ENCODE measurements at places on chromosomes 5 and 9.
A peak's percentile ranks its signal among the peaks of the same experiment; 100 is the strongest.

- peak; percentile 48 for DNase-seq
Measured at GRCh38 chr9:79264511-79265355, 307.0 kb upstream of the TLE4 start.

DNA sequence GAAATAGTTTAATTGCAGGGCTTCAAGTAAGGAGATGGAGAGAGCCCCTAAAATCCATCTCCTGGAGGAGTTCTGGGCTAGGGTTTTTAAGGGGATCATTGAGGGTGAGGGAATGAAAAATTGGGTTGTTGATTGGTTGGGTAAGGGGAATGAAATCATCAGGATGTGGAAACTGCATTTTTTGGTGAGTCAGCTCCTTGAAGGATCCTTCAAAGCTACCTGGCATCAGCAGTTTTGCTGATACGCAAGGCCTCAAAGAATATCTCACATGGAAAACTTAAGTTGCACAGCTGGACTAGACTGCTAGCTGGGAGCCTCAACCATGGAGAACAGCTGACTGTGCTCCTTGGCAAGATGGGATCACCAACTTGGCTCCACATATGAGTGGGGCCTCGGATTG lies 136.7 kb downstream of the FGF10 start:
- DNase-seq, result no peak

DNA sequence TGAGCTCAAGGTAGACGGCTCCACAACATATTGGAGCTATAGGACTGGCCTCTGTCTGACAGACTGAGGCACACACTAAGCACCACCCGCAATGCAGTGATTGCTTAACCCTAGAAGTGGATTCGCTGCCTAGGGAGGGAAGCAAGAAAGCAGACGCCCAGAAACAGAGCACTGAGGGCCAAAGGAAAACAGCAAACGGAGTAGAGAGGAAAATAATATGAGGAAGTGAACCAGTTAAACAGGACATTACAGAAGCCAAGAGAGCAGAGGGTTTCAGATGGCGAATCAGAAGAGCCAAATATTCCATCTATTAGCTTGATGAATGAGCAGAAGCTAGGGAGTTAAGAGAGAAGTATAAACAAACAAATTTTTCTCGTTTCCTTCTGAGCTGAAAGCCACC lies 139.2 kb upstream of the LHFPL2 start:
- DNase-seq, result no peak

GRCh38 chr9:109574061-109574882 lies 76.2 kb upstream of the PTPN3 start:
- DNase-seq, result peak; percentile 74

- peak; percentile 38 for DNase-seq
Measured at GRCh38 chr5:42951293-42951840, 88.8 kb downstream of the ANXA2R start.

GRCh38 chr9:111362526-111362925 lies 32.5 kb upstream of the OR2K2 start:
- DNase-seq, result no peak

- DNase-seq, result no peak
Measured at GRCh38 chr9:7287065-7287464, 512.5 kb downstream of the DMAC1 start.

DNA sequence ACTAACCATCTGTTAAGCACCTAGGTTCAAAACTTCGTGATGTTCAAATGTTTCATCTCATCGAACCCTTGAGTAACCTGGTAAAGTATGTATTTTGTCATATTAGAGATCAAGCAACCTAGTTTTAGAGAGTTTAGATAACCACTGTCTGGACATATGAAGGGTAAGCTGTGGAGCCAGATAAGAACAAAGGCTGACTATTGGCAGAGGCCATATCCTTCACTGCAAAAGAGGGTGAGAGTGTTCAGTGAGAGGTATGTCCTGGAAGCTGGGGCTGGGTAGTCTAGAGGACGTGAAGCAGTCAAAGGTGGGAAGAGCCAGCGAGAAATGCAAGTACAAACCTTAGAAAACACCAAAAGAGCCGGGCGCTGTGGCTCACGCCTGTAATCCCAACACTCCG lies 573.1 kb upstream of the KLF4 start:
- no peak for DNase-seq

DNA sequence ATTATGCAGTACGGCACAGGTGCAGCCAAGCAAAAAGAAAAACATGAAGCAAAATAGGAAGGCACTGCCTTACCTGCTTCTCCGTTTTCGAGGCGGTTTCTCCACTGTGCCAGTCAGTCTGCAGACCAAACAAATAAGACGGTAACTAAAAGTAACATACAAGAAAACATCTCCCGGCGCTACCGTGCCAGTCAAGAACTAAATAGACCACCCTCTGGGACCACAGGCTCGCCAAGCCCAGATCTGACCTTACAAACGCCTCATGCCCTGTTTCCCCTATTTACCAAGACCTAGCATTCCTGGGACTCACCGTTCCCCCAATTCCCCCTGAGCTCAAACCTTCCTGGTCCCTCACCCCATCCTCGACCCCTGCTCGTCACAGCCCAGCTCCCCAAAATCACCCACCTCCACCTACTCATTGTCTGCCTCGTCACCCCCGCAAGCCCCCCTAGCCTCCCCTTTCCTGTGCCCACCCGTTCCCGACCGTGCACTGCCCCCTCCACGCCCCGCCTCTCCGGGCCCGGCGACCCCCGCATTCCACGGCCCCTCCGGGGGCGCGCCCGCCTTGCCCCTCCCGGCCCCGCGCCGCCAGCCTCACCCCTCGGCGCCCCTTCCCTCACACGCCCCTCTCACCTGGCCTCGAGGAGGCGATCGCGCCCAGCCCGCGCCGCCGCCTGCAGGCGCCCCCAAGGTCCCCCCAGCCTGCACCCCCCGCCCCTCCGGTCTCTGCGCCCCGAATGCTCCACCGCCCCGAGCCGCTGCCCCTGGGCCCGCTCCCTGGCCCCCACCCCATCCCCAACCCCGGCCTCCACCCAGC lies 560 bp downstream of the SCAI start:
- no peak for DNase-seq

GRCh38 chr9:93815677-93816076 lies 139.5 kb downstream of the BARX1 start:
- no peak for DNase-seq

GRCh38 chr5:102670224-102670836 lies 84.8 kb upstream of the PAM start:
- DNase-seq, result no peak

GRCh38 chr9:70159630-70160029 lies 99.1 kb upstream of the SMC5 start:
- DNase-seq, result peak; percentile 46

- no peak for DNase-seq
Measured at GRCh38 chr9:83186155-83186737, 123.3 kb upstream of the RASEF start.

- DNase-seq, result no peak
Measured at GRCh38 chr9:126518763-126519162, 95.0 kb upstream of the LMX1B start.

- DNase-seq, result no peak
Measured at GRCh38 chr5:14003936-14004335, 59.4 kb upstream of the DNAH5 start.

- DNase-seq, result no peak
Measured at GRCh38 chr9:124602204-124602603, 95.0 kb upstream of the NR5A1 start.

GRCh38 chr5:138093036-138093435 lies 9.2 kb downstream of the WNT8A start:
- DNase-seq, result no peak

GRCh38 chr9:17453751-17454150 lies 125.1 kb upstream of the SH3GL2 start:
- no peak for DNase-seq

- no peak for DNase-seq
Measured at GRCh38 chr5:129107637-129108036, 13.1 kb downstream of the ISOC1 start.
